IMR-90 (cell line): ENCODE measurements at places on chromosomes 6 and 20. TPM values are rescaled to one million over a fixed set of nuclear protein-coding genes. Genes with fewer than 3 reads are reported as not detected.

- peak; percentile 8 for DNase-seq
Observed at GRCh38 chr20:46512943-46513844, at the start of gene ZNF334. Gene ZNF334, minus strand, starts transcription at chr20:46513559. Its CDS starts 1,457 bp downstream, at chr20:46512102.

- no peak for DNase-seq
Observed at GRCh38 chr6:170031684-170032121, 259.2 kb downstream of the DLL1 start.

Gene ZNF341
- polyA plus RNA-seq: 3.4 TPM in 2 replicates

GRCh38 chr6:149454346-149454848 lies 30.4 kb downstream of the ZC3H12D start:
- DNase-seq: peak; percentile 84

- no peak for DNase-seq
Observed at GRCh38 chr6:161199850-161200249, 74.0 kb downstream of the AGPAT4 start.

- DNase-seq: peak; percentile 3
Observed at GRCh38 chr6:24768361-24768760, 6.4 kb upstream of the GMNN start.

GRCh38 chr6:36056178-36056577 lies 28.6 kb downstream of the MAPK14 start:
- no peak for DNase-seq

DNA sequence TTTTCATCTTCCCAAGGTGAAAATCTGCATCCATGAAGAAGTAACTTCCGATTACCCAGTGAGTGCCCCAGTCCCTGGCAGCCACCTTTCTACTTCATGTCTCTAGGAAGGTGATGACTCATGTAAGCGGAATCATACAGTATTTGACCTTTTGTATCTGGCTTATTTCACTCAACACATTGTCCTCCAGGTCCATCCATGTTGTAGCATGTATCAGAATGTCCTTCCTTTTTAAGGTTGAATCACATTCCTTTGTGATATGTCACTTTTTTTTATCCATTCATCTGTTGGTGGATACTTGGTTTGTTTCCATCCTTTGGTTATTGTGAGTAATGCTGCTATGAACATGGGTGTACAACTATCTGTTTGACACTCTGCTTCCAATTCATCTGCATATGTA lies 176.3 kb upstream of the CDYL start:
- peak; percentile 84 for DNase-seq

Gene C20orf144
- 0.16 and 0.19 TPM in 2 replicates for polyA plus RNA-seq

GRCh38 chr6:33206027-33206863 lies 1.8 kb downstream of the HSD17B8 start:
- no peak for DNase-seq

DNA sequence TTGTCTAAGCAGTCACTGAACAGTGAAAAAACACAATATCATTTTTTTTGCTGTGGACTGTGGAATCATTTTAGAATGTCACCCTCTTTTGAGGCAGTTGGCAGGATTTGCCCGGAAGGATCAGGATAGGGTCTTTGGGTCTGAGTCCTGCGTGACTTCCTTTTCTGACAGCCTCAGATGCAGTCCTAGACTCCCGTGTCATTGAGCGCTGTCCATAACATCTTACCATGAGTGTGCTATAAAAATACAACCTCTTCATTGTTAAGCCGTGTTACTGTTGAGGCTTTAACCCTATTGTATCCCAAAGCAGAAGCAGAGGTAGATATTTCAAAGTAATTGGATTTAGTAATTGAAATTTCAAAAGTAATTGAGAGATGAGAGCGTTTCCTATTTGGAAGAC lies 30.6 kb downstream of the ARID1B start:
- no peak for DNase-seq

DNA sequence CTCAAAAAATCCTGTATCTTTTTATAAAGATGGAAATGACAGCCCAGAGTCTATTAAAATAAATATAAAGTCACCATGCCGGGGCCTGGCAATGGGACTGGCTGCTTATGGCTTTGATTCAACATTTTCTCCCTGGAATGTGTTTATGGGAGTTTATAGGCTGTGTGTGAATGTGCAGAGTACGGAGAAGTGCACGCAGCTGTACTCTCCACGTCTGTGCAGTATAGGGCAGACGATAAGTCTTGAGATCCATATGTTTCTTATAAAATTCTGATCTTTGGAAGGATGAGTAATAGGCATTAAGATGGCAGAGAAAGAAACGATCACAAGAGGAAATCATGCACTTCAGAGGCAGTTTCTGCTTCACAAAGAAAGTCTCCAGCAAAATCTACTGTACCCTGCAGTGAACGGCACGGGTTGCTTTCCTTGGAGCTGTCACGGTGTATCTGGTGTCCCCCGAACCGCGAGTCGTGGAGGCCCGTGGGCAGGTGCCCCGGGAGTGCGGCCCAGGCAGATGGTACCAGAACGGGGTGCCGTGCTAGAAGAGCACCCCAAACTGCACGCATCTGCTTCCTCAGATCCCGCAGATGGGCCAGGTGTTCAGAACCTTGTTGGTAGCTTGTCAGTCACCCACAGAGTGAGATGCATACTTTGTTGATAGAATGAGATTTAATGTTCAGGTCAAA lies 382.5 kb downstream of the TAF4 start:
- DNase-seq: peak; percentile 31

- no peak for DNase-seq
Observed at GRCh38 chr6:38476141-38476540, 163.6 kb downstream of the BTBD9 start.

DNA sequence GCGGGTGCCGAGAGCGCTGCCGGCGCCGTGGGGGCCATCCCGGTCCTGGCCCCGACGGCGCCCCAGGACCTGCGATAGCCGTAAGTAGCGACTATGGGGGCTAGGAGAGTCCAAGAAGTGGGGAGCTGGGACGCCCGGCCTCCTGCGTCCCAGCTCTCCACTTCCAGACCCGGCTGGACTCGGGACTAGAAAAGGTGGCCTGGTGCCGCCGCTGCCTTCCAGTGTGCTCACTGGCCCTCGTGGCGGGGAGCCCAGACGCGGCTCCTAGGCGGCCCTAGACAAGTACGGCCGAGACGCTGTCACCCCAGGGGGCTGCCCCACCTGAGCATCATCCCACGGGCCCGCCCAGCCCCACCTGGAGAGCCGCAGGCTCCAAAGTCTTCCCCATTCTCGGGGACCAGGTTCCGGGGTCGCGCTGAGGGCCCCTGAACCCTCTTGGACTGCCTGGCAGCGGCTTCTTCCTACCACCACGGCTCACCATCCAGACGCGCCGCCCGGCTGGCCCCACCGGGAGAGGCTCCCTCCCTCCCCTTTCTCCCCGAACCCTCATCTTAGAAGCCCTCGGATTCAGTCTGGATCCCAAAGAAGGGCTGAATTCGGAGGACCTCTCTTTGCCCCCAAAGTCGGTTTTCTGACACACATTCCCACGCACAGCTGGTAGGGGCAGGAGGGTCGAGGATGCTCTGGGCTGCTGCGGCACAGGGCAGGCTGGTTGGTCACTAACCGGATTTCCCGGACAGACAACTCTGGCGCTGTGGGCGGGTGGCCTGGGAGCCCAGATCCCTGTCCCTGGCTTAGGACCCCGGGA lies 870 bp upstream of the MDFI start:
- no peak for DNase-seq

DNA sequence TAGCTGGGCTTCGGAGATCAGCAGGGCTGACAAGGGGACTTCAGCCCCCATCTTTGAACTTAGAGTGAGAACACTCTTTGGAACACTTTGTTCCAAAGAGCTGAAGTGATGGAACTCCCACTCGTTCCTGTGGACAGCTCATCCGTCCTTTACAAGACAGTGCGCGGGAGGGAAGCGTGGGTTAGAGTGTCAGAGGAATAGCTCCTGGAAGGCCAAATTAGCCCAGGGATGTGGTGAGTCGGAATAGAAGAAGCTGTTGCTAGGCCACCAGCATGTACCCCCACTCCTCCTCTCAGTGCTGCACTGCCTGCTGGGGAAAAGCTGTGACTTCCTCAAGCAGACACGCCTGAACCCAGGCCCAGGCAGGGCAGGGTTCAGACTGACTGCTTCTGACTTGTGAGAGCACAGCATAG lies 1.7 kb downstream of the SDCBP2 start:
- DNase-seq: peak; percentile 79

DNA sequence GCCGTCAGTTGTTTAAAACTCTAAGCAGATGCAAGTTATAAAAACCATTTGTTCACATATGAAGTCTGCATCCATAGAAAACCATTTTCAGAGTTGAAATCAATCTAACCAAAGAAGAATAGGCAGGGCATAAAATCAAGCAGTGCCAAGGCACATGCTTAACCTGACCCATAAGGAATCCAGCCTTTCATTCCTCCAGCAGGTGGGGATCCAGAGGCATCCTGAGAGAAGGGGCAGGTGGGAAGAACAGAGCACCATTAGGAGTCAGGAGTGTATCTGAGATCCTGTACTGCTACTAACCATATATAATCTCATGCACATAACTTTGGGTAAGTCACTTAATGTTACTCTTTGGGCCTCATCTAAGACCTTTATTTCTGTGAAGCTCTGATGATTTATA lies 29.4 kb upstream of the FOXO3 start:
- no peak for DNase-seq

Gene DBNDD2
- polyA plus RNA-seq: 7.8 and 9.3 TPM in 2 replicates

Gene DEFB110
- not detected in 2 replicates for polyA plus RNA-seq

DNA sequence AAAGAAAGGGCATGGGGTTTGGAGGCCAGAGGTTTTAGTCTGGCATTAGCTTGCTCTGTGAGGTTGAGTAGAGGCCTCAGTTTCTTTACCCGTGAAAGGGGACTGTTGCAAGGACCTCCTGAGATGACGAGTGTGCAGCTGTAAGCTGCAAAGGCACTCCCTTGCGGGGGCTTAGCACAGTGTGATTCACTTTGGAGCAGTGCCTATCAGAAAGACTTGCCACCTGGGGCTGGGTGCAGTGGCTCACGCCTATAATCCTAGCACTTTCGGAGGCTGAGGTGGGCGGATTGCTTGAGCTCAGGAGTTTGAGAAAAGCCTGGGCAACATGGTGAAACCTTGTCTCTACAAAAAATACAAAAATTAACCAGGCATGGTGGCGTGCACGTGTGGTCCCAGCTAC lies 7.5 kb upstream of the BAK1 start:
- no peak for DNase-seq

- DNase-seq: no peak
Observed at GRCh38 chr6:107198631-107199416, 83.5 kb upstream of the BEND3 start.

Gene ELMO2
- 26.7 and 29.2 TPM in 2 replicates for polyA plus RNA-seq

Gene TREM2
- polyA plus RNA-seq: not detected in 2 replicates

DNA sequence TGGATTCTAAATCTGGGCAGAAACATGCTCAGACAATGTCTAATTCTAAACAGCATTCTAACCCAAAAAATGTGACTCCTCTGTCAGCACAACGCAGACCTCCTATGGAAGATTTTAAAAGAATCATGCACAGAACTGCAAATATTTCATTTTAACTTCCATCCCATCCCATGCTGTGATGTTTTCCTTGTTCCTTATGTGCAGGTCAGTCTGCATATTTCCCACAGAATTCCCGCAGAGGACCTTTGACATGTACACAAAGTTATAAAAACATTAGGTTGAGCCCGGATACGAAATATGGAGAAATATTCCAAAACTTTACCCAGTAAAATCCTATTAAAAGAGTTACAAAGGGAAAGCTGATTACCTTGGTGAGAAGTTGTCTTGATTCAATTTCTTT lies 467.1 kb upstream of the EPHA7 start:
- DNase-seq: no peak

Gene ZNF322
- 3.1 and 5.3 TPM in 2 replicates for polyA plus RNA-seq

DNA sequence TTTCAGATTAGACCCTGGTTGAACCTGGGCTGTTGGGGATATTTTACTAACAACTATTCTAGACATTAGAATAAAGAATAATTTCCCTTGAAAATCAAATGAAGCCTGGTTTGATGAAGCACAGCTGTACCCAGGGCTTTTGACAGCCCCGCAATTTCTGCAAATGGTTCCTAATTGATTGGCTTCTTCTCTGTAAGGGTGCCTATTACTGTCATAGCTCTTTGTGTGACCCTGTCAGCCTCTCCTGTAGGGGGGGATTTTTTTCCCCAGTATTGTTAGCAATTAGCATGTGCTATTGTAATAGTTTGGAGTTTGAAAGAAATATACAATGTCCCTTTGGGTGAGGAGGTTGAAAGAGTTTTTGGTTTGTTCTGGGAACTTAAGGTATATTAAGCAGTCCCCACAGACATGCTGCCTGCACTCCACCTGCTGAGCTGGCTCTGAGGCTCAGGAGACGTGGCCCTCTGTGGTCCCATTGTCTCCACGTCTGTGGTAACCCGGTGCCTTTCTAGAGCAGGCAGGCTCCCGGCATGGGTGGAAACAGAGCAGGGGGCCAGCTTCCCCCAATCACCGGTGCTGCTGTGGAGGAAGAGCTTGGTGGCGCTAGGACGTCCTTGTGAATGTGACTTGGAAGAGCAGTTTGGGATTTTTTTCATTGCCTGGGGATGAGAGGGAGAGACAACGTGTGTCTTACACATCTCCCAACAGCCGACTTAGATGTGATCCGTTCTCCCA lies 47.3 kb upstream of the CLDN20 start:
- DNase-seq: no peak

Gene RIN2
- polyA plus RNA-seq: 16.1 and 16.8 TPM in 2 replicates

DNA sequence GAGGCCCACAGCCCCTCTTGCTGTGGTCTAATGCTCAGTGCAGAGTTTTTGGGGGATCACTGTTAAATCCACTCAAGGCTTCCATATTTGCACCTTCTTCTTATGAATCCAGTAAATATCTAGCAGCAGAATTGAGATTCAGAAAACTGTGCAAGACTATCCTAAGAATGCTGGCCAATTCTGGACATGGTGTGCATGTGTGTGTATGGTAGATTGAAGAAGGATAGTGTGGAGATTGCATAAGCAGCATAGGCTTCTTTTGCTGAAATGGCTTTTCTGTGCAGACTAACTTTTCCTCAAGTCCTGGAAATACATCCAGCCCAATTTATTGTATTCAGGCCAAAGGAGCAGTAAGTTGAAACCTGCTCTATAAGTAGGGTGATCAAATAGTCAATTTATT lies 39.7 kb downstream of the FBXO9 start:
- DNase-seq: no peak

Gene EDN1
- polyA plus RNA-seq: 8.5 and 9.0 TPM in 2 replicates

GRCh38 chr6:10302566-10303235 lies 112.2 kb downstream of the TFAP2A start:
- DNase-seq: no peak

Gene ENPP3
- polyA plus RNA-seq: 0.05 TPM in 1 of 2 replicates, not detected in the other
